Right renal pelvis (tissue), 4 donors: ENCODE measurements at places on chromosomes 1 and 21. TPM values are rescaled to one million over a fixed set of nuclear protein-coding genes. Genes with fewer than 3 reads are reported as not detected.

DNA sequence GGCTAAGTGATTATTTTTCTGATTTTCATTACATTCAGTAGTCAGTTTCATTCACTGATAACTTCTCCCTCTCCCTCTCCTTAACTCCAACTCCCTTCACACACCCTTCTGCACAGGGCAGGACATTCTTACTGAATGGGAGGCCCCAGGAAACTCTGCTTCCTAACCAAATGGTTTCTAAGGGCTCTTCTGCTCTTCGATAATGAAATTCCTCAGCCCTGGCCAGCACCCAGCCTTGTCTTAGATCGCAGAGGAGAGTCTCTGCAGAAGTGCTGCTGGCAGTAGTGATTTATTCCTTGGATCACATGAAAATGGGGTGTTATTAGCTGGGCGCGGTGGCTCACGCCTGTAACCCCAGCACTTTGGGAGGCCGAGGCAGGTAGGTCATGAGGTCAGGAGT is 16.4 kb downstream of the PLEKHM2 start:
- DNase-seq = no peak

GRCh38 chr1:77342745-77343144 is 60.9 kb downstream of the AK5 start:
- DNase-seq = no peak

GRCh38 chr1:3603571-3604467 is 7.5 kb downstream of the MEGF6 start:
- DNase-seq = no peak

GRCh38 chr1:15941899-15942660 is 33.8 kb downstream of the ZBTB17 start:
- no peak for DNase-seq

DNA sequence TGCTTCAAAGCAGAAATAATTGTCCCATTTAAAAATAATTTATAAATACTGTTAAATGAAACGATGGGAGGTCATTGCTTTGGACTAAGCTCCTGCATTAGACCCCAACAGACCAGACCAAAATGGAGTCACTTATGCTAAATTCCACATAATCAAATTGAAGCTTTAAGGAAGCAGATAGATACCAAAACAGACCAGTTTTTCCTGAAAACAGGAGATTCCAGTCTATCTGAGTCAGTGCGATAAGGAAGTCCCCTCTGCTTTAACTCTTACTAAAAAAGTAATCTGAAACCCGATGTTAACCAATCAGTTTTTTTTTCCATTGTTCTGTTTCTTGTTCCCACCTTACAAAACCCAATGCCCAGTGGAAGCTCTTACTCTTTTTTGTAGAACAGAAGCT is 16.2 kb upstream of the DNASE2B start:
- no peak for DNase-seq

DNA sequence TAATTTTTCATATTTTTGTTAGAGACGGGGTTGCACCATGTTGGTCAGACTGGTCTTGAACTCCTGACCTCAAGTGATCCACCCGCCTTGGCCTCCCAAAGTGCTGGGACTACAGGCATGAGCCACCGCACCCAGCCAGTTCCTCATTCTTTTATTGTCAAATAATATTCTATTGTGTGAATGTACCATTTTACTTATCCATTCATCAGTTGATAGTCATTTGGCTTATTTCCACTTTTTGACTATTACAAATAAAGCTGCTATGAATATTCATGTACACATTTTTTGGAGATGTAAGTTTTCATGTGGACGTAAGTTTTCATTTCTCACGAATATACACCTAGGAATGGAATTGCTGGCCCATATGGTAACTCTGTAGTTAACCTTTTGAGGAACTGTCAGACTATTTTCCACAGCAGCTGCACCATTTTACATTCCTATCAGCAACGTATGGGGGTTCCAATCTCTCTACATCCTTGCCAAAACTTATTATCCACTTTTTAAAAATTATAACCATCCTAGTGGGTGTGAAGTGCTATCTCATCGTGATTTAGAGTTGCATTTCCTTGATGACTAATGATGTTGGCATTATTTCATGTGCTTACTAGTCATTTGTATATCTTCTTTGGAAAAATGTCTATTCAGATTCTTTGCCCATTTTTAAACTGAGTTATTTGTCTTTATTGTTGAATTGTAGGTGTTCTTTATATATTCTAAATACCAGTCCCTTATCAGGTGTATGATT is 12.7 kb downstream of the PACC1 start:
- DNase-seq = no peak

MMEL1 gene
- 2.7 TPM for polyA plus RNA-seq

GRCh38 chr21:35635261-35635660 is 425.1 kb downstream of the SETD4 start:
- no peak for DNase-seq

- DNase-seq = no peak
Measured at GRCh38 chr1:17768651-17769241, 13.6 kb downstream of the ACTL8 start.
